Left colon (tissue), 2 donors: ENCODE measurements at places on chromosomes 7 and 10.

DNA sequence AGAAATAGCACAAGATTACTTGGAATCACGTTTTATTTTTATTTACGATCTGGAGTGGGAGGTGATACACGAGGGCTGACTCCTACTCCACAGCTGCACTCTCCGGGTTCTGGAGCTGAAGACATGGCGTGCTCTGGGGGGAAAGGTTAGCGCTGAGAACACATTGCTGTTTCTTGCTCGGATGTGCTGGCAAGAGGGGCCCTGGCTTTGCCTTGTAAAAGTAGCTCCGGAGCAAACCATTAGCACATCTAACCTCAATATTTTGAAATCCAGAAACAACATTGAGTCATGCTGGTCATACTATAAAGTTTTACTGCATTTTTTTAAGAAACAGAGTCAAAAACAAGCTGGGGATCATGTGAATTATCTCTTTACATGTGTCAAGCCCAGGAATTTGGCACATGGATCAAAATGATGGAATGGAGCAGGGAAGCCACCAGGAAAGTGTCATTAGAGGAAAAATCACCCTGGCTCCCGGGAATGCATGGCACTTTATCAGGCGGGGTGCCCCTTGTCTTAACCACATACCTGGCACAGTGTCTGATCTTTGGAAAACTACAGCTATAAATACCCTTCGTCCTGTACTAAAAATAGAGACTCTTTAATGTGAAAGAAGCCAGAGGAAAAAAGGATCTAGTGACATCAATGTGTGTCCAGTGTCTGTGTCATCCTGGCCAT lies 31.6 kb upstream of the LYZL1 start:
- DNase-seq, result no peak

DNA sequence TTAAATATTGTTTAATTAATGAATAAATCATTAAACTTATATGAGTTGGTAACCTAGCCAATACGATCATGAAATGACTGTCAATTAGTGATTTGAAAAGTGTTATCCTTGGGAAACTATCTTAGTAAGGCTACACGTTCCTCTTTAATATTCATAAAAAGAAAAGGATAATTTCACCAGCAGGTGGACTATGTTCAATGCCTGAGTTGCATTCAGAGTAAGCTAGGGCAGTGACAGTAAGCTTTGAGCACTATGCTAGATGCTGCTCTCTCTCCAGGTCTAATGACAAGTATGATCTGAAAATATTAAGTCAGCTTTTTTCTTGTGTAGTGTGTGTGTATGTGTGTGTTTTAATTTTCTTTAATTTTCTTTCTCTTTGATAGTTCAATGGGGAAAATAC lies 486.3 kb upstream of the PCDH15 start:
- no peak for DNase-seq

DNA sequence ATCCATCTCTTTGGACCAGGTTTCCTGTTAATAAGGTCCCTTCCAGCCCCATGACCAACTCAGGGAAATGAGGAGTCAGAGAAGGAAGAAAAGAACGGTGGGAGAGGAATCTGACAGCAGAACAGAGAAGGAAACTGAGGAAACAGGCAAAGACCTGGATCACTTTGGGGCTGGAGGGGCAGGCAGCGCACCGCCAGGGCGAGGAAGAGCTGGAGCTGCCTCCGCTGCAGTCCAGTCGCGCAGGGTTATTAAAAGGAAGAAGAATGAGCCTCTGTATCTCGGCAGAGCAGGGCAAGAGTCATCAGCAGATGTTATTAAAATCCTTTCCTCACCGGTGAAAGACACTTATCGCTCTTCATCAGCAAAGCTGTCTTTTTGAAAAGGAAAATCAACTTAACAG lies 37.7 kb upstream of the R3HCC1L start:
- DNase-seq, result no peak

DNA sequence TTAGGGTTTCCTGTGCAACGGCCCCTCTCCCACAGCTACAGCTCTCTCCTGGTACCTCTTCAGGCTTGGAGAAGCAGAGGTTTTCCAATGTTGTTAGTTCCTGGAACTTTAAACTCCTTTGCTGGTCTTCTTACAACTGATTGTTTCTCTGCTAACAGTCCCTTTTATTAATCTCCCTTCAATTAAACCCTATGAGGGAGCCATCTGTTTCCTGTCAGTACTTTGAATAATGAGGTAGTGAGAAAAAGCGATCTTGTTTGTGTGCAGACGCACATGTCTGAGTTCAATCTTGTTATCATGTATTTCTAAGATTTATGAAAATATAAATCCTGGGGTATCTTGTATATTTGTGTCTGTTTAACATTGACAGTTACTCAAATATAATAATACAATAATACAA lies 102.4 kb downstream of the MDFIC start:
- no peak for DNase-seq

DNA sequence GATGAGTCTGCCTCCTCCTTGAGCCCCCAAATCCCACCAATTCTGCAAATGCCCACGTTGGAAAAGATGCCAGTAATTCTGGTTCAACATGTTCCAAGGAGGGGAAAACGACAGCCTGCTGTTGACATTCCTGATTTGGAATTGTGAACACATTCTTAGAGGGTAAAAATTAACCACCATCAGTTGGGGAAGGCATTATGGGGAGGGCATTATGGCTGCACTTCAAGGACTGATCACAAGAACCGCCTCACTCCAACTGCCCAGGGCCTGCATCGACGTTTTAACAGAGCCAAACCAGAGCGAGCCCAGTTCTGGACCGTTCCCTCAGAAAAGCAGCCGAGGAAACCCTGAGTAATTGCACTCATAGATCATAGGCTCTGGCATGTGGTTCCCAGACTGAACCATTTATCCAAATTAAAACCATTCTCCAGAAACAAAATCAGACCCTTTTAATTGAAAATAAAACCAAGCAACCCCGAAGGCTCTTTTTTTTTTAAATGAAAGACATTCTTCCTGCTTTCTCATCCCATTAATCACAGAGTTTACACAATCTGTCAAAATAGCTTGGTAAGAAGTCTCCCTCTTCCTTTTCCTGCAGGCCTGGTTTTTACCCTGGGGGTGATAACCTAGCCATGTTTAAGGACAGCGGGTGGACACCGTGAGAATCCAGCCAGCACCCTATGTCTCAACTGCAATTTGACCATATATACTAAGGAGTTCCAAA lies 8.0 kb downstream of the TNS3 start:
- no peak for DNase-seq

- DNase-seq, result no peak
Measured at GRCh38 chr7:1301054-1301881, 68.6 kb downstream of the UNCX start.

DNA sequence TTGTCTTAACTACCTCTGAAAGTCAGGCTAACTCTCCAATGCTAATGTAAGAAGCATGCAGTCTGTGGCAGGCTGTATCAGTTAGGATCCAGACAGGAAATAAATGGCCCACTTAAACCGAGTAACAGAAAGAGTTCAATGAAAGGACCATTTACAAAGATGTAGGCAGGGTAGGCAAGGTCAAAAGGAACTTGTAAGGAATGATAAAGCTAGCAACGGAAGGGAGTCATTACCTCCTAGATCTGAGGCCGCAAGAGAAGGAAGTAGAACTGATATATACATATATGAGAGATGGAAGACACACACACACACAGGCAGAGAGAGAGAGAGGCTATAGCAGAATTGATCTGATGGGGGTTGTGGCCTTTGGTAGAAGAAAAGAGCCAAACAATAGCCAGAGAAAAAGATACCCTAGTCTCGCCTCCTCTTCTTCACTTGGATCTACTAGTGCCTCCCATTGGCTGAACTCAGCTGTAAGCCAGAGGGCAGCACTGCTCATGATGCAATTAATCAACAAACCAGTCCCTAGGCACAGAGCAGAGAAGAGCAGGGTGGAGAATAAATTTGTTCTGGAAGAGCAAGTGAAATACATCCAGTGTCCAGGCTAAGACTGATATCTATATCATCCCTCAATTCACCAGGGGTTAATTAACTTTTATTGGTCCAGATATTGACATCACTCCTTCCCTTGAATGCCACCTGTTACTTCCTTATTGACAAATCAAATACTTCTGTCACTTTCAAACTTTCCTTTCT lies 91.2 kb downstream of the LSMEM1 start:
- DNase-seq, result no peak

GRCh38 chr7:14666304-14666703 lies 236.2 kb downstream of the DGKB start:
- no peak for DNase-seq

DNA sequence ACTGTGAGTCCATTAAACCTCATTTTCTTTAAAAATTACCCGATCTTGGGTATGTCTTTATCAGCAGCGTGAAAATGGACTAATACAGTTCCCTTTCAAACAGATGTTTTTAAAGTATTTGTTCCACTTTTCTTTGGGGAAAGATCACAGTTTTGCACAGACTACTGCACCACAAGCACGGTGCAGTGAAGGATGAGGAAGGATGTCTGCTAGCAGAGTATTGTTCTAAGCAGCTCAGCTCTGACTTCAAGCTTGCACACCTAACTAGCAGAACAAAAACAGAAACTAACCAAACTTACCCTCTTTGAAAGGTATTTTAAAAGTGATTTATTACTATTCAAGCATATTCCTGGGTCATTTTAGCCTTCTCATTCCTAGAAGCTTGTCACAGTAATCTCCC lies 20.0 kb downstream of the THNSL1 start:
- no peak for DNase-seq

DNA sequence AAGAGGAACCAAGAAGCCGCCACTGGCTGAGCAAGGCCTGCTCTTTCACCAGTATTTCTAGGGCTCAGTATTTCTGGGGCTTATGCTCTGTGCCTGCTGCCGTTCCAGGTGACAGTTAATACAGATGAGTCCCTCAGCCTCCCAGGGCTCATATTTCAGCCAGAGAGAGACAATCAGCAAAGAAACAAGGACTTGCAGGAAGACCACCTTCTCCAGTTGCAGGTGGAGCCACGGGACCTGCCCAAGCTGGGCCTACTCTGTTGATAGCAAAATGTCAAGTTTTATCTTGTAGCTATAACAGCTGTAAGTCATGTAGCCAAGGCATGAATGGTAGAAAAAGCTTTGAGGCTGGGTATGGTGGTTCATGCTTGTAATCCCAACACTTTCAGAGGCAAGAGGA lies 42.7 kb downstream of the NPTX2 start:
- DNase-seq, result no peak

DNA sequence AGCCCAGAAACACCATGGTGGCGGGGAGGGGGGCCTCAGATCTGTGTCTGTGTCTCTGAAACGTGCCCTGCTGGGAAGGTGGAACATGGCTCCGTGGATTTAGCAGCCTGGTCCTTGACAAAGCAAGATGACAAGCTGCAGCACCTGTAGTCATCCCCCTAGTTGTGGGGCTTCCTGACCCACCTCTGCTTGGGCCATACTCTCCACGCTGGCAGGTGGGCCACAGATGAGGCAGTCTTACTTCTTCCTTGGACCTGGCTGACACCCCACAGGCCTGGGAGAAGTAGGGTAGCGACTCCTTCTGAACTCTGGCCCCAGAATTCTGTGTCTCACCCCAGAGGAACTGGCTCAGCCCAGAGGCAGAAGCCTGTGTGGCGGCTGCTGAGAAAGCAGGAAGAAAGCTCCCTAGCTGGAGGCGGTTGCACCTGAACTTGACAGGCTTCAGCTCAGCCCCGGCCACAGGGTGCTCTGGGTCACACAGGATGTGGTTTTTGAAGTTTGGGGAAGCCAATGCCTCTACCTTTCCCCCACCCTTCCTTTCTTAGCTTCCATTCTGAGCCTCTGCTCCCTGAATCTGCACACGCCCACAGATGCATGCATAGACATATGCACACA lies 113.9 kb downstream of the ABLIM1 start:
- peak; percentile 65 for DNase-seq

- no peak for DNase-seq
Measured at GRCh38 chr7:150556521-150557138, 10.6 kb upstream of the GIMAP4 start.

GRCh38 chr10:19683356-19683755 lies 132.9 kb upstream of the PLXDC2 start:
- no peak for DNase-seq

DNA sequence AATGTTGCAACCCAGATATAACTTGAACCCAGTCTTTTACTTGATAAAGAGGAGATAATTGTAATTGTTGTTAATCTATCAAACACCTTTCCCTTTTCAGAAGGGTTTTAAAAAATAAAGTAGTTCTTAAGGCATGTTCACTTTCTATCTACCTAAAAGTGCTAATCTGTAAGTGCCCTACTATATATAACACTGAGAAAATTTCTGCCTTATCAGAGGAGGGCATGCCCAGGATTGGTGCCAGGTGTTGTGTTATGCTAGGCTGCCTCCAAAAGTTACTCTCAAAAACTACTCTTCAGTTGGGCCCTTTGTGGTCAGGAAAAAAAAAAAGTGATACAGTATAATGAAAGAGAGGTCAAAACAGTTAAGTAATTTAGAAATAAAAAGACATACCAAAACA lies 36.3 kb downstream of the SMNDC1 start:
- DNase-seq, result no peak

GRCh38 chr7:102967798-102968197 lies 55.0 kb downstream of the LRRC17 start:
- no peak for DNase-seq
